A549 (cell line): ENCODE measurements at places on chromosomes 5 and 9. TPM values are rescaled to one million over a fixed set of nuclear protein-coding genes. Genes with fewer than 3 reads are reported as not detected.

ARSI gene
- polyA plus RNA-seq, result 17.4 to 24.1 TPM (median 22.0 TPM) in 3 replicates

RUSC2 gene
- polyA plus RNA-seq, result 21.0 to 21.6 TPM (median 21.2 TPM) in 3 replicates

RNF208 gene
- polyA plus RNA-seq, result 1.0 to 1.7 TPM (median 1.7 TPM) in 3 replicates

IPPK gene
- polyA plus RNA-seq, result 9.3 to 12.2 TPM (median 12.0 TPM) in 3 replicates

- DNase-seq, result no peak
Observed at GRCh38 chr9:92299116-92299515, 5.6 kb upstream of the IARS1 start.

DNA sequence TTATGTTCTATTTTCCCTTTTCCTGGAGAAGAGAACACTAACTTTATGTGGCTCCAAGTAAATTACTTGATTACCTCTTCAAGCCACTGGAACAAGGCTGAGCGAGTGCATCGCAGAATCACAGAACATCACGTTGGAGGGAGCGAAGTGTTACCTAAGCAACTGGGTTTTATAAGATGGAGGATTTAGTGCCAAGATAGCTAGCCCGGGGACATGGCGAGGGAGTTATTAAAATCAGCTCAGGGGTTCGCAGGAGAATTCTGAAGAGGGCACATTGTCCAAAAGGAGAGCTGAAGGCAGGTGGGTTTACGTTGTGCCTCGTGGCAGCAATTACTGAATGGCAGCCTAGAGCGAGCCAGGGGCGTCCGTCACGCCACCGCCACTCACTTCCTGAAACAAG is 563.2 kb upstream of the ADAMTS16 start:
- DNase-seq, result no peak

- no peak for DNase-seq
Observed at GRCh38 chr5:14141764-14142163, 1.4 kb upstream of the TRIO start.

GRCh38 chr5:52990528-52990925 is 1.4 kb downstream of the ITGA2 start:
- no peak for DNase-seq
